PC-9 (cell line): ENCODE measurements at places on chromosomes 11 and 22. TPM values are rescaled to one million over a fixed set of nuclear protein-coding genes. Genes with fewer than 3 reads are reported as not detected.

Gene MS4A7
- not detected in 2 replicates for total RNA-seq

Gene MAPK1
- total RNA-seq = 66.7 and 82.8 TPM in 2 replicates

Gene SNX32
- not detected in 2 replicates for total RNA-seq

Gene TMEM121B
- not detected in 2 replicates for total RNA-seq

Gene APOL6
- 16.7 and 18.6 TPM in 2 replicates for total RNA-seq

Gene VSIG2
- total RNA-seq = 12.4 and 13.6 TPM in 2 replicates

- no peak for DNase-seq
- no peak overlapping the region for H3K4me3 ChIP-seq
- H3K27ac ChIP-seq = no peak overlapping the region
- no peaks in the 10 kb centered on the region for H3K4me1 ChIP-seq
- H3K36me3 ChIP-seq = no peaks in the 10 kb centered on the region
Measured at GRCh38 chr11:116114198-116114651, 610.0 kb upstream of the CADM1 start.

- peaks cover 3% of the 10 kb centered on the region; the same call in 1 of the 2 replicates for H3K4me1 ChIP-seq
- DNase-seq = no peak
- H3K27me3 ChIP-seq = peaks cover 8% of the 10 kb centered on the region; the same call in 1 of the 2 replicates
- H3K27ac ChIP-seq = no peak overlapping the region
- H3K36me3 ChIP-seq = no peaks in the 10 kb centered on the region
Measured at GRCh38 chr11:119605137-119605665, 123.8 kb downstream of the NECTIN1 start.

GRCh38 chr11:13668957-13669521, 571 bp downstream of the FAR1 start:
- peak overlapping the region; percentile 40 for H3K27ac ChIP-seq
- peak overlapping the region; percentile 73 for H3K4me3 ChIP-seq
- H3K36me3 ChIP-seq = no peaks in the 10 kb centered on the region
- no peaks in the 10 kb centered on the region for H3K27me3 ChIP-seq

DNA sequence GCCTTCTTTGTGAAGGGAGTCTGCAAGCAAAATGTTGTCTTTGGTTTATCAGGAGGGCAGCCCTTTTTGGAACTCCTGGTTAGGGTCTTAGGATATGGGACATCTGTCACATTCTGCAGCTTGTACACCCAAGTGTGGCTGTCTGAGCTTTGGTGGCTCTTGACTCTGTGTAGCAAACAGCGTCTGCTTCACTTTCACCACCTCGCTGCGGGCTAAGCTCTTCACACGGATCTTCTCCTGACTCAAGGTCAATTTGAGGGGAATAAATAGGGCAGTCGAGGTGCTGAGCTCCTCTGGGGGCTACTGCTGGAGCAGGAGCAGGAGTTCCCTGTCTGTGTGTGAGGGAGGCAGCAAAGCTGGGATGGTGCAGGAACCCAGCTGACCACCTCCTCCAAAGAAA, 10.6 kb downstream of the MICAL2 start:
- peaks cover 81% of the 10 kb centered on the region for H3K4me1 ChIP-seq
- no peak for DNase-seq
- no peak overlapping the region for H3K4me3 ChIP-seq
- H3K27me3 ChIP-seq = no peaks in the 10 kb centered on the region

DNA sequence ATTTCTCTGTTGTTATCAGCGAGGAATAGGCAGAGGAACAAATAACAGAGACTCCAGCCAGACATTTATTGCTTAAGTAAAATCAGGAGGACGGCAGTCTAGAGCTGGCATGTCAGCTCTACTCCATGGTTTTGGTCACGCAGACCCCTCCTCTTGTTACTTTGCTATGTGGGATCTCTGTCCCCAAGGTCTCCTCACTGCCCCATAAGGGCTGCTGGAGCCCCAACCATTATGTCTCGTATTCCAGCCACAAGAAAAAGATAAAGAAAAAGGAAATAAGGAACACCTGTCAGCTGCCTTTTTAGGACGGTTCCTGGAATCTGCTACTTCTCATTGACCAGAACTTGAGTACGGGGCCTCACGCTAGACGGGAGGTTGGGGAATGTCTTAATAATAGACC, 70.4 kb downstream of the ELFN2 start:
- H3K4me3 ChIP-seq = no peak overlapping the region
- H3K27me3 ChIP-seq = no peaks in the 10 kb centered on the region
- H3K4me1 ChIP-seq = peaks cover 44% of the 10 kb centered on the region
- H3K27ac ChIP-seq = no peak overlapping the region
- DNase-seq = no peak

GRCh38 chr11:33585586-33586209, 114.9 kb downstream of the C11orf91 start:
- H3K4me1 ChIP-seq = no peaks in the 10 kb centered on the region
- no peak overlapping the region for H3K27ac ChIP-seq
- DNase-seq = no peak
- H3K4me3 ChIP-seq = no peak overlapping the region
- H3K27me3 ChIP-seq = no peaks in the 10 kb centered on the region

DNA sequence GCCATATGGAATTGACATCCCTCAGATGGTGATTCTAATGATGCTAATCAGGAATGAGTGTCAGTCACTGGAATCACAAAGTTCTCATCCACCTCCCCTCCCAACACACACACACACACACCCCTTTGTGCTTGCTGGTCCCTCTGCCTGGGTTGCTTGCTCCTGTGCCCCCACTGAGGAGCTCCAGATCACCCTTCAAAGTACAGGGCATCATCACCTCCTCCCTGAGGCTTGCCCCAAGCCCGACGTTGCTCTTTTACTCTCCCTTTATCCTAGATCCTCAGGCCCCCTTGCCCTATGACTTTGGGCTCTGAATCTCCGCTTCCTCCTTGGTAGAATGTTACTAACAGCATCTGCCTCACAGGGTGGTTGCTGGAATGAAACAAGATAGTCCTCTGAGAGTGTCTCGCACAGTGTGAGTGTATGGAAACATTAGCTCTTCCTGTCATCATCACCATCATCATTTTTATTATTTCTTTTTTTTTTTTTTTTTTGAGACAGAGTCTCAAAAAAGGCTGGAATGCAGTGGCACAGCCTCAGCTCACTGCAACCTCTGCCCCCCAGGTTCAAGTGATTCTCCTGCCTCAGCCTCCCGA, 3.4 kb downstream of the TOM1 start:
- H3K4me1 ChIP-seq = peaks cover 44% of the 10 kb centered on the region
- no peak for DNase-seq
- H3K27me3 ChIP-seq = no peaks in the 10 kb centered on the region
- H3K36me3 ChIP-seq = 0 out of 2 replicates have a peak, but pooled peaks cover 12% of the 10 kb centered on the region

- no peaks in the 10 kb centered on the region for H3K27me3 ChIP-seq
- H3K4me1 ChIP-seq = peaks cover 4% of the 10 kb centered on the region; the same call in 1 of the 2 replicates
- H3K4me3 ChIP-seq = no peak overlapping the region
- no peak overlapping the region for H3K27ac ChIP-seq
- H3K36me3 ChIP-seq = no peaks in the 10 kb centered on the region
Measured at GRCh38 chr11:15800111-15800800, 556.1 kb downstream of the SOX6 start.

- H3K27me3 ChIP-seq = peaks cover 28% of the 10 kb centered on the region
- no peaks in the 10 kb centered on the region for H3K4me1 ChIP-seq
- DNase-seq = no peak
Measured at GRCh38 chr22:42410708-42411107, 21.5 kb downstream of the NFAM1 start.

DNA sequence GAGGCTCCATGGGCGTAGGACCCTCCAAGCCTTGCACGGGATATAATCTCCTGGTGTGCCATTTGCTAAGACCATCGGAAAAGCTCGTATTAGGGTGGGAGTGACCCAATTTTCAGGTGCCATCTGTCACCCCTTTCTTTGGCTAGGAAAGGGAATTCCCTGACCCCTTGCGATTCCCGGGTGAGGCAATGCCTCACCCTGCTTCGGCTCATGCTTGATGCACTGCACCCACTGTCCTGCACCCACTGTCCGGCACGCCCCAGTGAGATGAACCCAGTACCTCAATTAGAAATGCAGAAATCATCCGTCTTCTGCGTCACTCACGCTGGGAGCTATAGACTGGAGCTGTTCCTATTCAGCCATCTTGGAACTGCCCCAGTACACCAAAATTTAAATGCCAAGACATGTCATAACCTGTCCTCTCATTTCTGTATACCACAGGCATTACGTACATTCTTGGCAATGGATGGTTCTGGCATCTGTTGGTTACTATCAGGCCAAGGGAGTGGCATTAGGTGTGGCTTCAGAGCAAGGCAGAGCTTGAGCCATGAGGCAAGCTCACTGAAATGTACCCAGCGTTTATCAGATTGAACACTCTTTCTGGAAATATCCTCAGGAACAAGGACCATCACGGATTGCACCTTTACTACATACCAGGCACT, 95.4 kb upstream of the GALNT18 start:
- H3K4me3 ChIP-seq = no peak overlapping the region
- no peak for DNase-seq
- no peak overlapping the region for H3K27ac ChIP-seq
- no peaks in the 10 kb centered on the region for H3K36me3 ChIP-seq
- H3K27me3 ChIP-seq = no peaks in the 10 kb centered on the region

DNA sequence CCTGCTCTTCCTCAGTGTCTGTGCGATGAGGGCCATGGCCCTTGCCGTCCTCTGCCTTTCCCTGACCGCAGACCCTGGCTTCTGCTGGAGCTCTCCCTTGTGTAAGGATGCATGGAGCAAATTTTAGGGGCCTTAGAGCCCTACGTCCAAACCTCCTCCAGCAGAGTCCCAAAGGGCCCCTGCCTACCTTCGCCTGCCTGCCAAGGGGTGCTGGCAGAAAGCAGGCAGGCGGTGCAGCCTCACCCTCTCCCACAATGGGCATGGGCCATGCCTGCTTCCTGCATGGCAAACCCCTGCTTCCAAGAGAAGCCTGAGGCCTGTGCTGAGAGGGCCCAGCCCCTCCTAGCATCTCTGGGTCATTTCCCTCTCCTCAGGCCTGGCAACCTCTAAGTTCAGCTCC, 71.3 kb upstream of the FGF3 start:
- DNase-seq = no peak
- H3K36me3 ChIP-seq = no peaks in the 10 kb centered on the region

DNA sequence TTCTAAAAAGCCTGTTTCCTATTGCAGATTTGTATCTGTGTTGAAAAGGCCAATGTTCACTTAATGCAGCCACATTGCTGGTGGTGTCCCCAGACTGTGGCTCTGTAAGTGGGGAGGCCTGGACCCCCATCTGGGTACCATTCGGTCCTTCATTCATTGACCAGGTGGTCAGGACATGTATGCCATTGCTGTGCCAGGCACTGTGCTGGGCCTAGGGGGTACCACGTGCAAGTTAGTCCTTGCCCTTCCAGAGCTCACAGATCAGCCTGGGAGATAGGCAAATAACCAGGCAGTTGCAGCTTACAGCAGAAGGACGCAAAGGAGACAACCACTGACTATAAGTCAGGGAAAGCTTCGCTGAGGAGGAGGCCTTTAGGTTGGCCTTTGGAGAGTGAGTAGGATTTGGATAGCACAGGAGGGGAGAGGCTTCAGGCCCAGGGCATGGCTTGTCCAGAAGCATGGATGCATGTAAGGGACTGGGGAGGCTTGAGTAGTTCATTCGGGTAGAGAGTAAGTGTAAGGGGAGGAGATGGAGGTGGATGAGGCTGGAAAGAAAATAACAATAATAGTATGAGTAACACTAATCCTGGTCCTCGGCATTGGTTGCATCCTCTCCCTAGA, 5.0 kb downstream of the PRDM11 start:
- H3K4me1 ChIP-seq = 0 out of 2 replicates have a peak, but pooled peaks cover 7% of the 10 kb centered on the region
- H3K4me3 ChIP-seq = no peak overlapping the region
- no peak for DNase-seq
- no peaks in the 10 kb centered on the region for H3K36me3 ChIP-seq
- H3K27me3 ChIP-seq = no peaks in the 10 kb centered on the region

DNA sequence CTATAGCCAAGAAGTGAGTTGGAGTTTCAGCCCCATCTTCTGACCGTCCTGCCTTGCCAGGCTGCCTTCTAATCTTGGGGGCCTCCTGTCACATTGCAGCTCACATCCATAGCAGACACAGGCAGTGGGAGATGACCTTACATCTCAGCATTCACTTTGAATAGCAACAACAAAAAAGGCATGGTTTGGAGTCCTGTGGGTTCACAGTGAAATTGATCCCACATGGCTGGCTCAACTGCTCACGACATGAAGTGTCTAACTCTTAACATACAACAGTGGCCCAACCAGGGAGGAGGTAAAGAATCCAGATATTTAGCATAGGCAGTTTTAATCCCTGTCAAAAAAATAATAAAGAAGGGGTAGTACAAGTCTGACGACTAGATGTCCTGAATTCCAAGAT, 38.1 kb downstream of the DBX1 start:
- no peak overlapping the region for H3K4me3 ChIP-seq
- no peak overlapping the region for H3K27ac ChIP-seq
- no peak for DNase-seq
- no peaks in the 10 kb centered on the region for H3K4me1 ChIP-seq
- no peaks in the 10 kb centered on the region for H3K27me3 ChIP-seq
- no peaks in the 10 kb centered on the region for H3K36me3 ChIP-seq

GRCh38 chr22:28810821-28811491, 10.6 kb upstream of the XBP1 start:
- H3K4me1 ChIP-seq = peaks cover 12% of the 10 kb centered on the region; the same call in 1 of the 2 replicates
- H3K27ac ChIP-seq = no peak overlapping the region
- DNase-seq = no peak
- H3K36me3 ChIP-seq = 0 out of 2 replicates have a peak, but pooled peaks cover 4% of the 10 kb centered on the region
- no peaks in the 10 kb centered on the region for H3K27me3 ChIP-seq
